Bronchus fibroblast of lung (primary cell): ENCODE measurements at places on chromosomes 3 and 15. TPM values are rescaled to one million over a fixed set of nuclear protein-coding genes. Genes with fewer than 3 reads are reported as not detected.

The IL20RB gene
- total RNA-seq, result 2.2 and 3.0 TPM in 2 replicates

The SPTBN5 gene
- under 0.01 TPM in 2 replicates for total RNA-seq

The EOMES gene
- not detected in 2 replicates for total RNA-seq

The BFSP2 gene
- not detected in 2 replicates for total RNA-seq

The INTS14 gene
- total RNA-seq, result 29.9 and 31.8 TPM in 2 replicates

The PLSCR5 gene
- total RNA-seq, result not detected in 2 replicates

The TMEM40 gene
- 0.34 TPM in 1 of 2 replicates, not detected in the other for total RNA-seq

The ZCWPW2 gene
- 0.34 and 0.74 TPM in 2 replicates for total RNA-seq

The NPAP1 gene
- total RNA-seq, result not detected in 2 replicates

The DUOXA1 gene
- 0.50 TPM in 1 of 2 replicates, not detected in the other for total RNA-seq

The CCDC54 gene
- not detected in 2 replicates for total RNA-seq

The TRIM42 gene
- total RNA-seq, result not detected in 2 replicates

The SLC7A14 gene
- total RNA-seq, result 0.30 and 0.34 TPM in 2 replicates

The NOX5 gene
- 0.15 TPM in 1 of 2 replicates, not detected in the other for total RNA-seq

The TMEM158 gene
- total RNA-seq, result 40.4 and 48.8 TPM in 2 replicates

The OIP5 gene
- 21.3 and 24.2 TPM in 2 replicates for total RNA-seq

The SLC2A2 gene
- total RNA-seq, result not detected in 2 replicates

The DNAH1 gene
- 0.50 and 0.74 TPM in 2 replicates for total RNA-seq

The XPC gene
- total RNA-seq, result 20.5 and 24.5 TPM in 2 replicates

The GP9 gene
- total RNA-seq, result not detected in 2 replicates

The SERPINI2 gene
- not detected in 2 replicates for total RNA-seq

The RSL24D1 gene
- total RNA-seq, result 72.4 and 92.6 TPM in 2 replicates

The C2CD4A gene
- total RNA-seq, result not detected in 2 replicates
